ENCODE measurements at places on chromosomes 2 and 18.

DNA sequence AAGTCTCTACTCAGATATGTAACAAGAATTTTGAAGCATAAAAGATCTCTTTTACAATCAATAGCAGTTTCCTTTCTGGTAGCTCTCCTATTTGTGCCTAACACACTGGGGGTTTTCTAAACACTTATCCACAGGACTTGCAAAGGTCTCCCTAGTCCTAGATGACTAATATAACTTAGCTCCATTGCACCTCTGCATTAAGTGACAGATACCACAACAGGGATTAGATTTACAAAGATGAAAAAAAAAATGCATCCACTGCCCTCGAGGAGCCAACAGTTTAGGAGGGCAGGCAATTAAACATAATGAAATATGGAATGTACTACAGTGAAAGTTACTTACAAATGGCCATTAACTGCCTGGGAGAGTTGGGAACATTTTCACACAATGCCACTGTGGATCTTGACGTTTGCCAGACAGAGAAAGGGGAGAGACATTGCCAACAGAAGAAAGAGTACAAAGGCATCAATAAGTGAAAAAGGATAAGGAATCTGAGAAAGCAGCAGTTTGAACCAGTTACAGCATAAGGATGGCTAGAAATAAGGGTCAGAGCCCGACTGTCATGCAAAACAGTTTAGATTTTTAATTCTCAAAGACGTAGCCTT, 14.3 kb downstream of the PPP3R1 start:
- no peak for DNase-seq

DNA sequence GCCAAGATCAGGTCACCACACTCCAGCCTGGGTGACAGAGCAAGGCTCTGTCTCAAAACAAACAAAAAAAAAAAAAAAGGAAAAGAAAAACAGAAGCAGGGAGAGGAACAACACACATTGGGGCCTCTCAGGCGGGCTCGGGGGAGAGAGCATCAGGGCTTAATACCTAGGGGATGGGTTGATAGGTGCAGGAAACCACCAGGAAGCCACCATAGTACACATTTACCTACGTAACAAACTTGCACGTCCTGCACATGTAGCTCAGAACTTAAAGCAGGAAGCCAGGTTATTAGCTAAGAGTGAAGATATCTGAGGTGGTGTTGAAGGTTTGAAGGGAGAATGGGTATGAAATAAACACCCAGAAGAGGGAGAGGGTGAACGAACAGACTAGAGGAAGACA, 81.0 kb upstream of the PMAIP1 start:
- no peak for DNase-seq

DNA sequence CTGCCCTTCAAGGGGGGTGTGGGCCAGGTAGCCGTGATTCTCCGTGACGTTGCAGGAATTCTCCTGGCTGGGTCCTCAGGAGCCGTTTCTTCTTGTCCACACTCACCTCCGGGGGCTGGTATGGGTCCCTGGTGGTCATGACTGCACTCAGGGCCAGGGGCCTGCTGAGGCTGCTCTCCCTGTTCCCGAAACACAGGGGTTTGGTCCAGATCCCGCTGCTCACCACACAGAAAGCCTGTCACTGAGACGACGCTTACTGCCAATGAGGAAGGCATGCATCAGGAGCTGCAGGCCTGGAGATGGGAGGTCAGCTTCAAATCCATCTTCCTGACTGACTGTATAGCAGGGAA, 160.7 kb downstream of the RTP5 start:
- no peak for DNase-seq

GRCh38 chr2:86436328-86436727, 4.8 kb upstream of the KDM3A start:
- no peak for DNase-seq

- peak; percentile 5 for DNase-seq
Measured at GRCh38 chr2:203722411-203722810, 16.0 kb downstream of the CD28 start.

- no peak for DNase-seq
Measured at GRCh38 chr2:62194558-62195420, 1.1 kb upstream of the B3GNT2 start.

DNA sequence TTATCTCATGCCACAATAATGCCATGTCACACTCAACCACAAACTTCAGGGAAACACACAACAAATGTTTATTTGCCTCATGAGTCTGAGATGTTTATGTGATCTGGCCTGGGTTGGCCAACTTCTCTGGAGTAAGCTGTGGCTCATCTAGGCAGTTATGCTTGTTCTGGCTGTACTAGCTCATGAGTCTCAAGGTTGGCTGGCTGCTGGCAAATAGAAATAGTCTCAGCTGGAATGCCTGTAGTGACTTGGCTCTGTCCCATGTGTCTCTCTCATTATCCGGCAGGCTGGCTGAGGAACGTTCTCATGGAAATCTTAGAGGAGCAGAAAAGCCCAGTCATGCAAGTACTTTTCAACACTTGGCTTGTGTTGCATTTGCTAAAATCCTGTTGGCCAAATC, 234.9 kb upstream of the CDH2 start:
- no peak for DNase-seq

DNA sequence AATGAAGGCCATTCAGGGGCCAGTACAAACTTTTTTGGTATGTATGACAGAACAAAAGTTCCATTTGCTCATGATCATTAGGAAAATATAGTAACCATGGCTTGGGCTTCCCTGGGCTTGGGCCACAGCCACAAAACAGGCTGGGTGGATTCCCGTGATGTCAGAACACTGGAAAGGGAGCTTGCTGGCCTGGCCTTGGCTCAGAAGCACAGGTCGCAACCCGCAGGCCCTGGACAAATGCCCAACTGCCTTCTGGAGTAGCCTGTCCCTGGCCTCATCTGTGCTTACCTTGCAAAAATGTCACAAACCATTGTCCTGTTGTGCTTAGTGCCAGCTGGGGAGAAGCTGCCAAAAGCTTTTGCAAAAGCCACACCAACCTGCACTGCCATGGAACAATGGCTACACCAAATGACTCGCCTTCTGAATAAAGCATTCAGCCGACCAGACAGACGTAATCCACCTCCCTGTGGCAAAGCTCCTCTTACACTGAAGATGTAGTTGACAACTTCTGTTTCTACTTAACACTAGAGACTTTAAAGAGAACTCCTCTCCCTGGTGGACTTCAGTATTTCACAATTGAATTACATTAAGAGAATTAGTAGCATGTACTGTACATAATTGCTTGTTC, 125.5 kb downstream of the ANKRD44 start:
- DNase-seq, result no peak

DNA sequence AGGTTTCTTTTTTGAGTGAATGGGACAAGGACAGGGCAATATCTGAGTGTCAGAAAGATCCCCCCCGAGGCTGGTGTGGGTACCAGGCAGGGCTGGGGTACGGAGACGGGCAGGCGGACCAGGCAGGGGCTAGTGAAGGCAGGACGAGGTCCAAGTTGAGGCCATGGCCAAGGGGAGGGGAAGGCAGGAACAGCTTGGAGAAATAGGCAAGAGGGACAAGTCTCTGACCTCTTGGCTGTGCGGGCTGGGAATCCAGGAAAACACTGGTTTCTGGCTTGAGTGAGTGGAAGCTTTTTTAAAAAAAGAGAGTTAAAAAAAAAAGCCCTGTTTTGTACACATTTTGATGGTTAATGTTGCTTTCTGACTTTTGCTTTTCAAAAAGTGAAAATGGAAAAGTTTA, 30.3 kb downstream of the ASAP2 start:
- no peak for DNase-seq

DNA sequence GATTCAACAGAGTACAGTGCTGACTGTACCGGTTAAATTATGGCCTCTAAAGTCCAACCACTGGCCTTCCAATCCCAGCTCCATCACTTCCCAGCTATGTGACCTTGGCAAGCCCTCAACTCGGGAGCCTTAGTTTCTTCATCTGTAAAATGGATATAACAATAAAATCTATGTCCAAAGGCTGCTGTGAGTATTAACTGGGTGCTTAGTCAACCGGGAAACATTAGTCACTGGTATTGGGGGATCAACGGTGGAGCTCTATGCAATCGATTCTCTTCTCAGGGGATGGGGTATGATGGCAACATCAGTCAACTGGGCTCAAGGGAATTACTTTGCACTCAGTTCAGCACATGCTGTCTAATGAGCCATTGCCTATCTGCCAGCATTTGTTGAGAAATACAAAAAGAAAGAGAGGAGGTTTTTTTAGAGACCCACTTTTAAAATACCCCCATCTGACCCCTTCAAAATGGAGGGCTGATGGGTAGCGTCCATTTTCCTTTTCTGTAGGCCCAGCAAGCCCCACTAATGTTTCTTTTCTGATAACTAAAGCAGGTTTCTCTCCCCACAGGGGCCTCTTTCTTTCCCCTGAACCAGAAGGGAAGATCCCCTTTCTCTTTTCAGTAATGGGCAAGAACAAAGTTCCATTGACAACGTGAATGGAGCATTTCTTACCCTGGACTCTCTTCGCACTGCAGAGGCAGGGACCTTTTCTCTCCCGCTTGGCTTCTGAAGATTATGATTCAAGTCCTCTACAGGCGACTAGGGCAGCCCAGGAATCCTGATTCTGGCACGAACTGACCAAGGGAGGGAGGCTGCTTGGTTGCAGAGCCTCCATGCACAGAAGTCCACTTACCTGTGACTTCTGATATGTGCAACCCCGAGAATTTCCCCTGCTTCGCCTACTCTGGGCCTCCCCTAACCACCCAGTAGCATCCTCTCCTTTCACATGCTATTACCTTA, 8.7 kb upstream of the AGFG1 start:
- no peak for DNase-seq

DNA sequence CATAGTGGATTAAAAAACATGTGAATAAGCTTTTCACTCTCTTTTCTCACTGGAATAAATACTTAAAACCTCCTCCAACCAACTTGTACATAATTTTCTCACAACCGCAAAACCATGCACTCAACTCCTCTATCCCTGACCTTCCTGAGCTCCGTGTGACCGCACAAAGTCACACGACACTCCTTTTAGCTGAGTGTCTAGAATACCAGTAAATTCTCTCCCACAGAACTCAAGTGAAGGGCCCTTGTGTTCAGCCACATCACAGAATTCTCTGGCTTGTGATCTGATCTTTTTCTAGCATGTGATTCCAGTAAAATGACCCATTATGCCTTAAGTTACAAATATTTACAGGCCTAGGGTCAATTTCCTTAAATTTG, 91.2 kb upstream of the ARL4C start:
- no peak for DNase-seq

- no peak for DNase-seq
Measured at GRCh38 chr2:202510911-202511310, 123.9 kb upstream of the FAM117B start.

GRCh38 chr2:27074738-27075565, 3.5 kb upstream of the EMILIN1 start:
- no peak for DNase-seq

GRCh38 chr2:5519286-5519685, 172.9 kb upstream of the SOX11 start:
- no peak for DNase-seq

DNA sequence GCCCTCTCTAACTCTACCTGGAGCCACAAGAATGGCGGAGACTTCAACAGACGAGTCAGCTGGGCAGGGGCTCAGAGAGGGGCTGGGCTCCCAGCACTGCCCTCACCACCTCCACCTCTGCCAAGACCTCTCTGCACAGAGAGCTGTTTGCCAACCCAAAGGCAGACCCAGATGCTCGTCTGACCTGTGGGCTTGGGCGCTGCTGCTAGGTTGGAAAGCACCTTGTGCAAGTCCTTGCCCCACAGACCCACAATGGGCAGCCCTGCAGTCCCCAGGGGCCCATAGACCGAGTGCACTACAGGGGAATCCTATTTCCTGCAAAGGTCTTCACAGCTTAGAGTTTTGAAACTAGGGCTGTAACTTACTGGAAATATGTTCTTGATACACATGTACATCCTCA, 13.3 kb downstream of the ACKR3 start:
- no peak for DNase-seq

GRCh38 chr2:64745562-64745961, 91.8 kb upstream of the SERTAD2 start:
- no peak for DNase-seq

DNA sequence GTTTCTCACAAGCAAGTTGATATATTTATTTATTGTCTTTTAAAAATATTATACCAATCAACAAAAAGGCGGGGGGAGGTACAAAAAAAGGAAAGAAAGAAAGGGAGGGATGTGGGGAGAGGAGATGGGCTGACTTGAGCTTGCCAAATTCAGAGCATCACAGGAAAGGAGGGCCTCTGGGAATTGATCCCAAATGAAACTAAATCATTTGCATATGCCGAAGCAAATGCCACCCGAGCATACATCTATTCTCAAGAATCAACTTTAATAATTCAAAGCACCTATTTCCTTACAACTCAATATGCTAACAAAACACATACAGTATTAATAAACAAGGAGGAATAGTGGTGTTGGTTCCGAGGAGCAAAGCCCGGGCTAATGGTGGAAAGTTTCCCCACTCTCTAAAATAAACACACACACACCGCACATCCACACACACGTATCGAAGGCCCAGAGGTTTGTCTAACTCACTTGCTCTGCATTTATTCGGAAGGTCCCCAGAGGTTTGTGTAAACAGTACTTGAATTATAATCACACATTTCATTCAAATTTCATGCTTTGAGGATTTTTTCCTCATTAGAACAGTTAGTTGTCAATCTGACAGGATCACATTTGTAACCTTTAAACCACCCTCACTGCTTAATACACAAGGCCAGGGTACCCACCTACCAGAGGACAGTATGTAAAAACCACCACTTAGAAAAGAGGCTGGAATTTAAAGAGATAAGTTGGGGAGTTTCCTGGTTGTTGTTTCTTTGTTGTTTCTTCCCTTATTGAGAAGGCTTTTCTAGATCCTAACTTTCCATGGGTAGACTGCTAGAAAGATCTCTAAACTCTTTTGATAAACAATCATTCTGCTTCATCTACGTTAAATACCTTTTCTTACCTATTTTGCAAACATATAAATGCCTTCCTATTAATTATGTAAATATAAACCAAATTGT, 264.7 kb downstream of the TCF4 start:
- peak; percentile 83 for DNase-seq

DNA sequence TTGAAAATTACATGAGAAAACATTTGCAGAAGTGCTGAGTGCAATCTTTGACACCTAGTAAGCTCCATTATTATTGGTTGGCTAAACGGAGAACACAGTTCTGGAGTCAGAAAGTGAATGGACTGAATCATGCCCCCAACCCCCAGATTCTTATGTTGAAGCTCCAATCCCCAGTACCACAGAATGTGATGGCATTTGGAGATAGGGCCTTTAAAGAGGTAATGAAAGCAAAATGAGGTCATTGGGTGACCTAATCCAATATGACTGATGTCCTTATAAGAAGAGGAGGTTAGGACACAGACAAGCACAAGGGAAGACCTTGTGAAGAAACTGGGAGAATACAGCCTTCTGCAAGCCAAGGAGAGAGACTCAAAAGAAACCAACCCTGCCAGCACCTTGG, 200.9 kb upstream of the EPAS1 start:
- no peak for DNase-seq

DNA sequence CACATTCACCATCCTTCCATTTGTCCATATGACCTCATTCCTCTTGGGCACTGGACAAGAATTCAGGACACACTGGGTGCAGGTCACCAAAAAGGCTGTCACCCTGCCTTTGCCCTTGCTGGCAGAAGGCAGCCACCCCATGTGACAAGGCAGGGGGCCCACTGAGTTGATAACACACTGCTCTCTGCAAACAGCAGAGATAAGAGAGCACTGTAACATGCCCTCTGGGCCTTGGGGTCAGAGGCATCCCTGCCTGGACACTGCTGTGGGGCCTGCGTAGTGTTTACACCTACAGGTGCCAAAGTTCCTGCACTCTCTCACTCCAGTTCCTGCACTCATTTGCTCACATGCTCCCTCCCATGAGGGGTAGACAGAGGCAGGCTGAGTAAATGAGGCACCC, 344.7 kb upstream of the TCF4 start:
- no peak for DNase-seq

GRCh38 chr2:73032702-73033097, 38.8 kb downstream of the SFXN5 start:
- no peak for DNase-seq
